ENCODE measurements at places on chromosomes 7 and 10. TPM values are rescaled to one million over a fixed set of nuclear protein-coding genes. Genes with fewer than 3 reads are reported as not detected.

RBP3 gene
- under 0.01 TPM for total RNA-seq

CLDN3 gene
- not detected for total RNA-seq

GPR26 gene
- total RNA-seq: not detected

RAMP3 gene
- total RNA-seq: not detected

ARHGEF35 gene
- total RNA-seq: 2.0 TPM

C10orf120 gene
- total RNA-seq: not detected

C7orf57 gene
- not detected for total RNA-seq

PLXDC2 gene
- total RNA-seq: 2.1 TPM

AIFM2 gene
- 4.8 TPM for total RNA-seq

C10orf105 gene
- total RNA-seq: under 0.01 TPM

ORC5 gene
- total RNA-seq: 12.0 TPM

MDFIC gene
- total RNA-seq: 22.5 TPM

TBL2 gene
- 83.4 TPM for total RNA-seq

COL28A1 gene
- total RNA-seq: not detected

SFRP5 gene
- total RNA-seq: 3.9 TPM

DOCK1 gene
- 100 TPM for total RNA-seq

ELN gene
- 385 TPM for total RNA-seq

GRM3 gene
- not detected for total RNA-seq

HOXA2 gene
- not detected for total RNA-seq

LIPK gene
- total RNA-seq: not detected

Measured in smooth muscle cell of the coronary artery (primary cell).